Naive B cell (primary cell): ENCODE measurements at places on chromosomes 1 and 21. TPM values are rescaled to one million over a fixed set of nuclear protein-coding genes. Genes with fewer than 3 reads are reported as not detected.

TSACC gene
- polyA plus RNA-seq, result not detected

GJC2 gene
- polyA plus RNA-seq, result not detected

VSIG8 gene
- polyA plus RNA-seq, result not detected

HPCA gene
- not detected for polyA plus RNA-seq

POFUT2 gene
- polyA plus RNA-seq, result 2.8 TPM

FOXD3 gene
- polyA plus RNA-seq, result not detected

S100A7A gene
- polyA plus RNA-seq, result not detected

KRTAP19-3 gene
- polyA plus RNA-seq, result not detected

PTGFR gene
- polyA plus RNA-seq, result not detected

LIN28A gene
- polyA plus RNA-seq, result not detected

DNA sequence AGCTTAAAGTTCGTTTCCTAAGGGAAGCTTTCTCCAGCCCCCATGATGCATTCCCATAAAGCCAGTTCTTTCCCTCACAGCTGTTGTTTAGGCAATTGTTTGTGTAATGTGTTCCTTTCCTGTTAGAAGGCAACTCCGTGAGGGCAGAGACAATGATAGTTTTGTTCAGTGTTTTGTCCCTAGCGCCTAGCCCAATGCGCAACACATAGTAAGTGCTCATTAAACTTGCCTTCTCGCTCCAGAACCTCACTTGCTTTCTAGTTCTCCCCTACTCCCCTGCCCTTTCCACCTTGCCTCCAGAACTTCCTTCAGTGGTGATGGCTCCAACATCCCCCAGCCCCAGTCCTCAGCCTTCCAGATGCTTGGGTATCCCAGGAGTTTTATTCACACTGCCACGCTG is 115.4 kb downstream of the TMEM53 start:
- H3K36me3 ChIP-seq, result no peaks in the 10 kb centered on the region
- no peak overlapping the region for H3K4me3 ChIP-seq
- H3K27ac ChIP-seq, result no peak overlapping the region
- H3K27me3 ChIP-seq, result peaks cover 8% of the 10 kb centered on the region
- H3K4me1 ChIP-seq, result no peaks in the 10 kb centered on the region
- DNase-seq, result no peak

DNA sequence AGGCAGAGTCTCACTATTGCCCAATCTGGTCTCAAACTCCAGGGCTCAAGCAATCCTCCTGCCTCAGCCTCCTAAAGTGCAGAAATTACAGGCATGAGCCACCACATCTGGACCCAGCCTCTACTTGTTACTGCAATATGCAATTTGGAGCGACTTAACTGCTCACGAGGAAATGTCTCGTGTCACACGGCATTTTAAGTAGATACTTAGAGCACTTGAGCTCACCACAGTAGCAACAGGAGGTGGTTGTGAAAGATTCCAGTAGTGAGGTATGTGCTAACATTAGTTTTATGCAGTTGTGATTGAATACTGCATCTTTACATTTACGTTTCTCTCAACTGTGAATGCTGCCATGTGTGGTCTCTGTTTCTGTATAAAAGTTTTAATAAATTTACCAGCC is 5.8 kb upstream of the NDUFV3 start:
- no peak overlapping the region for H3K4me3 ChIP-seq
- no peak overlapping the region for H3K27ac ChIP-seq
- DNase-seq, result no peak
- no peaks in the 10 kb centered on the region for H3K27me3 ChIP-seq
- peaks cover 2% of the 10 kb centered on the region for H3K4me1 ChIP-seq

GRCh38 chr1:225908773-225909172 is 15.3 kb downstream of the PYCR2 start:
- H3K4me3 ChIP-seq, result no peak overlapping the region
- no peak overlapping the region for H3K27ac ChIP-seq
- H3K27me3 ChIP-seq, result no peaks in the 10 kb centered on the region
- H3K36me3 ChIP-seq, result no peaks in the 10 kb centered on the region

- peak overlapping the region; percentile 94 for H3K4me3 ChIP-seq
- peaks cover 20% of the 10 kb centered on the region for H3K4me1 ChIP-seq
- H3K27me3 ChIP-seq, result peaks cover 83% of the 10 kb centered on the region
- no peaks in the 10 kb centered on the region for H3K36me3 ChIP-seq
Observed at GRCh38 chr1:110084227-110085078, 14.0 kb upstream of the ALX3 start.

- peaks cover 32% of the 10 kb centered on the region for H3K4me1 ChIP-seq
- peak overlapping the region; percentile 95 for H3K4me3 ChIP-seq
- no peak for DNase-seq
- no peaks in the 10 kb centered on the region for H3K27me3 ChIP-seq
- peaks cover 9% of the 10 kb centered on the region for H3K36me3 ChIP-seq
Observed at GRCh38 chr1:43947874-43948437, 1.2 kb downstream of the IPO13 start.

- DNase-seq, result no peak
- no peaks in the 10 kb centered on the region for H3K36me3 ChIP-seq
- H3K4me1 ChIP-seq, result no peaks in the 10 kb centered on the region
- no peak overlapping the region for H3K27ac ChIP-seq
- no peaks in the 10 kb centered on the region for H3K27me3 ChIP-seq
- no peak overlapping the region for H3K4me3 ChIP-seq
Observed at GRCh38 chr21:15112858-15113257, 48.1 kb upstream of the NRIP1 start.

DNA sequence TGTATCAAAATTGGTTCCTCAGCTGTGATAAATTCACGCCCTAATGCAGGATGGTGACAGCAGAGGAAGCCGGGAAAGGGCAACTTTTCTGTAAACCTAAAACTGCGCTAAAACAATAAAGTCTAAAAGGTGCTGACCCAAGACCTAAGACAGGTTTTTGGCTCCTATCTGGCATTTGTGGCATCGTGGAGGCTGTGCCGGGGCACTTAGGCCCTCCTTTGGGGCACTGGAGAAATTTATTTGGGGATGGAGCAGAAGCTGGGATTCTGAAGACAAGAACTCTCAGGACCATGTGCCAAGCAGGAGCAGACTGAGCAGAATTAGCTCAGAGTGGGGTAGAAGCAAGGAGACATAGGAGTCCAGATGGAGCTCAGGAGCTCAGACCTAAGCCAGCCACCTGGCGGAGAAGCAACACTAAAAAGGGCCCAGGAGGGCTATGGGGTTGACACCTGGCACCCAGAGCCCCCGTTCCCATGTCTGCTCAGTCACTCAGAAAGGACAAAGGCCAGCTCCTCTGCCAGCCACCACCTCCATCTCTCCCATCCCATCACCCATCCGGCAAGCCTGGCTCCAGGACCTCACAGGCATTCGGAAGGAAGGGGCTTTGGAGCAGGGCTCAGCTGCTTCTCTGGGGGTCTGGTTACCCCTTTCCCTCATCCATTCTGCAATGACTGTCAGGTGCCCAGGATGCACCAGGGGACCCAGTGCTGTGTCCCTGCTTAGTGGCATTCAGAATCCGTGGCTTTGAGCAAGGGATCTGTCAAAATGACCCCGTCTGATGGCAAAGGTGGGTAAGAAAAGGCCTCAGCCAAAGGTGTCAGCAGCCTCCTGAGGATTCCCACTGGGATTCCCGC is 347.7 kb downstream of the NPHP4 start:
- peaks cover 21% of the 10 kb centered on the region for H3K27me3 ChIP-seq
- H3K36me3 ChIP-seq, result peaks cover 8% of the 10 kb centered on the region
- H3K4me1 ChIP-seq, result peaks cover 4% of the 10 kb centered on the region
- H3K4me3 ChIP-seq, result no peak overlapping the region

DNA sequence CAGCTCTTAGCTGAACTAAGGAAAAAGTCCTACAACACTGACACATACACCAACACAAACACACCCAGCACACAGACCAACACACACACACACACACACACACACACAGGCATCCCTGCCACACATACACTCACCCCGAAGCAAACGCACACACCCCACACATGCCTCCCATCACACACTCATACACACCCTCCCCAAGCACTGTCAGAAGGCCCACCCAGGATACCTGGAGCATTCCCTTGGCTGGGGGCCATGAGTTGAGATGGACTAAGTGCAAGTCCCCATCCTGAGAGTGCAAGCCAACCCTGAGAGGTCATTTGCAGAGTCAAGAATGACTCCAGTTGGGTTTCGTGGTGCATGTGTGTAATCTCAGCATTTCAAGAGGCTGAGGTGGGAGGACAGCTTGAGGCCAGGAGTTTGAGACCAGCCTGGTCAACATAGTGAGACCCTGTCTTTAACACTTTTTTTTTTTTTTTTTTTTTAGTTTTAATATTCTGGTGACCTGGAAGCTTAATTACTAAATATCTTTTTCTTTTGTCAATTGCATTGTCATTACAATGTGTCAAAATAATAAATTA is 117.3 kb downstream of the RHOU start:
- no peaks in the 10 kb centered on the region for H3K27me3 ChIP-seq
- no peak for DNase-seq
- peaks cover 9% of the 10 kb centered on the region for H3K36me3 ChIP-seq
- no peak overlapping the region for H3K27ac ChIP-seq
- no peak overlapping the region for H3K4me3 ChIP-seq

DNA sequence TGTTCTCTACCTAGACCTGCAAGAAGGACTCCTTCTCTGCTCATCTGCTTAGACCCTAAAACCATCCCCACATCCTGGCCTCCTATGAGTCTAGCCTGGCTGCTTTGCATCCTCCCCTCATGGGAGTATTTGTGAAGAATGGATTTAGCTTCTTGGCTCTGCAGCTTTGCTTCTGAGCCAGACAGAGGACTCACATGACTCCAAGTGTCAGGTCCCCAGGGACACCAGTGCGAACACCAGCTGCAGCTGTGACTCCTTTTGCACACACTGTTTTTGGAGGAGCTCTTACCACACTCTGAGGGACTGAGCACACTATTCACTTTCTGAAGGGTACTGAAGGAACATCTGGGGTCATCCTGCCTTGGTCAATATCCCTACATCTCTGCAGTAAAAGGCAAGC is 131.8 kb upstream of the SGIP1 start:
- H3K27me3 ChIP-seq, result no peaks in the 10 kb centered on the region
- H3K4me3 ChIP-seq, result peak overlapping the region; percentile 76
- peaks cover 44% of the 10 kb centered on the region for H3K4me1 ChIP-seq
- no peaks in the 10 kb centered on the region for H3K36me3 ChIP-seq
- DNase-seq, result peak; percentile 86
